ENCODE measurements at places on chromosomes 2 and 18. TPM values are rescaled to one million over a fixed set of nuclear protein-coding genes. Genes with fewer than 3 reads are reported as not detected.

DNA sequence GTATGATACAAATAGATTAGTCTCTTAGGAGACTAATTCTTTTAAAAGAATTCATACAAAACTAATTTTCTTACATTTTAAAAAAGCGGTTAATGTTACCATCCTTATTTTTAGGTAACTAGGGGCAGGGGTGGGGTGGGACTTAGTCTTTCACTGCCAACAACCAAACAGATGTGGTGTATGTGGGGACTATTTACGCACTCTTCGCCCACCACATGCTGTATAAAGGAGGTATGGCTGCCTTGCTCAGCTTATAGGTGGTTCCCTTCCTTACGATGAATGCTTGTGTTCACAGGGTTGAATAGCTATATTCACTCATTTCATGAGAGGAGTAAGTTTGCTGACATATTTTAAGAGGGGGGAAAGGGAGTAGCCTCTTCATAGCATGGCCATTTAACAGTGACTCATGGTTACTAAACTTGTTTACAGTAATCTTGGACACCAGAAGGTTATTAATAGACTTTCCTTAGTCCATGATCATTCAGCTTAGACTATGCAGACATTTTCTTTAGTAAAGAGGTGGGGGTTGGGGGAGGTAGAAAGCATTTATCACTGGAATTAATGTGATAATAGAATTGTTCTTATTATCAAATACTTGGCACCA, 61.8 kb downstream of the CAB39 start:
- no peak for DNase-seq

Gene MAP4K4
- 140 TPM for polyA plus RNA-seq

- DNase-seq: no peak
Observed at GRCh38 chr18:41268271-41268670, 686.8 kb upstream of the PIK3C3 start.

DNA sequence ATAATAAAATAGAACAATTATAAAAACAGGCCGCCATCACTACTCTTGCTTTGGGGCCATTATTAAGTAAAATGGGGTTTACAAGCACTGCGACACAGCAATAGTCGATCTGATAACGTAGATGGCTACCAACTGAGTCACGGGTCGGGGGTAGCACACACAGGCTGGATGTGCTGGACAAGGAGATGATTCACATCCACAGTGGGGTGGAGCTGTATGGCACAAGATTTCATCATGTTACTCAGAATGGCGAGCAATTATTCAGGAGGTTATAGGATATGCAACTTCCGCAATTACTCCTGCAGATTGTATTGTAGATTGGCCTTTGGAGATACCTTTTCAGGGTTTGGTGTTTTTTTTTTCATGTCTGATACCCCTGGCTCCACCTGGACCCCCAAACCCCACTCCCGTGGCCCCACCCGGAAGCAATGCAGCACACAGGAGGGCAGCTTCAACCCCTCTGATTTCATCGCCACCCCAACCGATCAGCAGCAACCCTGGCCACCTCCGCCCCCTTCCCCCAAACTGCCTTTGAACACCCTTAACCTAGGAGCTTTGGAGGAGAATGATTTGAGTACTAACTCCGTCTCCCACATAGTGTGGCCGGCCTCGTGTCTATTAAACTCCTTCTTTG, 21.4 kb upstream of the MLPH start:
- DNase-seq: no peak
